Astrocyte (in vitro differentiated cells and primary cell): ENCODE measurements at places on chromosomes 4 and X.
A peak's percentile ranks its signal among the peaks of the same experiment; 100 is the strongest.

DNA sequence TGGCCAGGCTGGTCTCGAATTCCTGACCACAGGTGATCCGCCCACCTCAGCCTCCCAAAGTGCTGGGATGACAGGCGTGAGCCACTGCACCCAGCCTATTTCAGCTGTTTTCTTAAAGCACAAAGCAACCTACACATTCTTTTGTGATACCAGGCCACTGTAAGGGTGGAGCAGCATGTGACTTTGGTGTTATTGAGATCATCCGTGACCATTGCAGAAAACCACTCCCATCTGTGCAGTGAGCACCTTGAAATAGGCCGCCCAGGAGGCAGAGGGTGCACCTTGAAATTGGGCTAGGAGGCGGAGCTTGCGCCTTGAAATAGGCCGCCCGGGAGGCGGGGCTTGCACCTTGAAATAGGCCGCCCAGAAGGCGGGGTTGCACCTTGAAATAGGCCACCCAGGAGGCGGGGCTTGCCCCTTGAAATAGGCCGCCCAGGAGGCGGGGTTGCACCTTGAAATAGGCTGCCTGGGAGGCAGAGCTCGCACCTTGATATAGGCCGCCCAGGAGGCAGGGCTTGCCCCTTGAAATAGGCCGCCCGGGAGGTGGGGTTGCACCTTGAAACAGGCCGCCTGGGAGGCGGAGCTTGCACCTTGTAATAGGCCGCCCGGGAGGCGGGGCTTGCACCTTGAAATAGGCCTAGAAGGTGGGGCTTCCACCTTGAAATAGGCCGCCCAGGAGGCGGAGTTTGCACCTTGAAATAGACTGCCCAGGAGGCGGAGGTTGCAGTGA lies 9.0 kb upstream of the SLC25A6 start:
- no peak for DNase-seq

GRCh38 chrX:97787311-97787710 lies 903.6 kb downstream of the RPA4 start:
- DNase-seq: no peak

- DNase-seq: no peak
These were observed 18.8 kb downstream of the SRPX2 start for GRCh38 chrX:100662796-100663195.

DNA sequence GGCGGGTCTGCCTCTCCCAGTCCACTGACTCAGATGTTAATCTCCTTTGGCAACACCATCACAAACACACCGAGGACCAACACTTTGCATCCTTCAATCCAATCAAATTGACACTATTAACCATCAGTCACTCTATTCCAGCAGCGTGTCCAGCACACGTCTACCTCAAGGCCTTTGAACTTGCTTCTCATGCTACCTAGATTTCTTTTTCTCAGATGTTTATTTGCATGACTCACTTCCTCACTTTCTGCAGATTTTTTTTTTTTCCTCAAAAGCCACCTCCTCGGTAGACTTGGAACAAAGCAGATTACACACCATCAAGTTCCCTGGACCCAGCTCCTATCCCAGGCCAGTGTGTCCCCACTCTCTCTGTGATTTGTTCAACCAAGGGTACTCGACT lies 49.5 kb downstream of the SUPT20HL2 start:
- no peak for DNase-seq

DNA sequence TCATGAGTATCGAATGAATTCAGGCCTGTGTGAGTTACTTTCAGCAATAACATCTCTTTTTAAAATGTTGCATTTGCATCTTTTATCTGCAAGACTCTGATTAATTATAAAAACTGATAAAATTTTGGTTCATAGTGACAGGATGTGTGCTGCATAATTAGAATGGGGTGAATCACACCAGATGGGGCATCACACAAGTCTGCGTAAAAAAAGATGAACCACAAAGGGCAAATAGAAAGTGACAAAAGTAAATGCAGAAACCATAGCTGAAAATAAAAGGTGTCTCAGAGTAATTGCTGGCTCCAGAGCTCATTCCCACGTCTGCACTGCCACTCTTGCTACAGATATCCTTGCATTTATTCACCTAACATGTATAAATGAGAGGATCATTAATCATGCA lies 131.1 kb downstream of the HS3ST1 start:
- DNase-seq: peak; percentile 22

DNA sequence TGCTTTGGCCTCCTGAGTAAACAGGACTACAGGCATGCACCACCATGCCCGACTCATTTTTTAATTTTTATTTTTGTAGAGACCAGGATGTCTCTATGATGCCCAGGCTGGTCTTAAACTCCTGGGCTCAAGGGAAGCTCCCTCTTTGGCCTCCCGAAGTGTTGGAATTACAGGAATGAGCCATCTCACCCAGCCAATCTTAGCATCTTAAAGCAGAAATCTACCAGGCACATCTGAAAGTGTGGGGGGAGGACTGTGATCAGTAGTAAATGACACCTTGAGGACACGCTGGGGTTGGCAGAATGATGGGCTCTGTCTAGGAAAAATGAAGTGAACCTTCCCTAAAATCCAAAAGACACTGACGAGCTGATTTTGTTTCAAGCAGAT lies 149.2 kb downstream of the SPATA18 start:
- DNase-seq: no peak
